ENCODE measurements at places on chromosomes 3 and 15.

- no peak for DNase-seq
Observed at GRCh38 chr3:152583963-152584362, 251.0 kb upstream of the P2RY1 start.

DNA sequence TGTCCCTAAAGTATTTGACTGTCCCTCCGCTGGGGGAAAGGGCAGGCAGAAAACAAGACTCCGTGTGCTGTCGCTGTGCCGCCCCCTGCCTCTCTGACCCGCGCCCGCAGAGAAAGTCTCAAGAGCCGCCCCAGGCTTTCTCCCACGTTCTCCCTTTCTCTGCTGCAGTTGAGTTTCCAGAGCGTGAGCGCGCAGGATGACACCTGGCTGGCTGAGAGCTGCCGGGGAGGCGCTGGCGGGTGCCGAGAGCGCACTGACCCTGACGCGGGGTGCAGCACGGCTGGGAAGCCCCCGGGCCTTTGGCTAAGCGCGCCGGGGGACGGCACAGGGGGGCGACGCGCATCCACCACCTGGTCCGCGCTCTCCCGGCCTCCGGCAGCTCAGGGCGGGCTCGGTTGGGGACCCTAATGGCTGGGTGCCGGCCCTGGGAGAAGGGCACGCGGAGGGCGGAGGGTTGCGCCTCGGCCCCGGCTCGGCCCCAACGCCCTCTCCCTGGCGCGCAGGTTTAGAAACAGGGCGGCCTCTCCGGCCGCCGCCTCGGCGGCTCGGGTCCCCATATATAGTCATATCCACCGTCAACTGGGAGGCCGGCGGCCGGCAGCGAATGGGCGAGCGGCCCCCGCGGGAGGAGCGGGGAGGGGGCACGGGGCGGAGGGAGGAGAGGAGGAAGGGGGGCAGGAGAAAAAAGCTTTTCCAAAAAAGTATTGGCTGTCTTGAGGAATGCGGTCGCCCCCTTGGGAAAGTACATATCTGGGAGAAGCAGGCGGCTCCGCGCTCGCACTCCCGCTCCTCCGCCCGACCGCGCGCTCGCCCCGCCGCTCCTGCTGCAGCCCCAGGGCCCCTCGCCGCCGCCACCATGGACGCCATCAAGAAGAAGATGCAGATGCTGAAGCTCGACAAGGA lies at the start of gene TPM1:
TPM1 (plus strand) TSS at position 774 of the 903 bp plus-strand sequence; CDS start at position 857, 83 bp downstream.
- DNase-seq: no peak

DNA sequence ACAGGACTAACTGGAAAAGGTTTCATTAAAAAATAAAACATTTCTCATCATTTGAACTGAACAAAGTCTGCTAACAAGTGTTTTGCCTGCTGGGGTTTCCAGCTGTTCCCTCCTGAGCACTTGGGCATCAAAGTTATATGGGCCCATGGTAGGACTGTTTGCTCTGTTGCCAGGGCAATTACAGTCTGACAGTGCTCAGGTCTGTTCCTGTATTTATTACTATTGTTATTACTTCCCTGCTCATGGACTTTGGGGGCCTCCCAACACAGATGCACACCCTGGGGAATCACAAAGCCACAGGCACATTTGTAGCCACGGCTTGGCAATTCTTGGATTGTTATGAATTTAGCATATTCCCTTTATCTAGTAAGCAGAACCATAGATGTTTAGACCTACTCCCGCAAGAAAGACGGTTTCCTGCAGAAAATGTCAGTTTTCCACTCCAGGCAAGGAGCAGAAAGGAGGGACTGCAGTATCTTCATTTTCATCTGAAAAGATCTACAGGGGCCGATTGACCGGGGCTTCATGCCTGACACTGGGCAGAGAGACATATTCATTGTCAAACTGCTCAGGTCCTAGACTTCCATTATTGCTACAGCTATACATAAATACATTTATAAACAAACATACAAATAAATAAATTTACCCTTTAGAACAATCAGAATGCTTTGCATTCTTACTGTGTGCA lies 580.2 kb downstream of the AGBL1 start:
- DNase-seq: no peak

DNA sequence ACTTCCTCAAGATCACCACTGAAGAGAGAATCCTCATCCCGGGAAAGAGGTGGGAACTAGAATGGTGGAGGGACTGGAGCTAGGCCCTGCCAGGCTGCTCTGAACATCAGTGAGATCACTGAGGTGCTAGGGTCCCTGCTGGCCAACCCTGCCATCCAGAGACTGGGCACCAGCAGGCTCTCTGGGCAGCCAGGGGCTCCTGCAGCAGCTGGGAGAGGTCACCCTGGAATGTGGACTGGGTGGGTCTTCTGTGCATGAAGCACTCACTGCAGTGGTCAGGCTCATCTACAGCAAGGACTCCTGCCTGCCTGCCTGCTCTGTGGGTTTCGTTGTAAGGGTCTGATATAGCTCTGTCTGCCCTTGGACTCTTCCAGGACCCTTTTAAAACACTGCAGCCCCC lies 24.9 kb downstream of the ALS2CL start:
- no peak for DNase-seq

DNA sequence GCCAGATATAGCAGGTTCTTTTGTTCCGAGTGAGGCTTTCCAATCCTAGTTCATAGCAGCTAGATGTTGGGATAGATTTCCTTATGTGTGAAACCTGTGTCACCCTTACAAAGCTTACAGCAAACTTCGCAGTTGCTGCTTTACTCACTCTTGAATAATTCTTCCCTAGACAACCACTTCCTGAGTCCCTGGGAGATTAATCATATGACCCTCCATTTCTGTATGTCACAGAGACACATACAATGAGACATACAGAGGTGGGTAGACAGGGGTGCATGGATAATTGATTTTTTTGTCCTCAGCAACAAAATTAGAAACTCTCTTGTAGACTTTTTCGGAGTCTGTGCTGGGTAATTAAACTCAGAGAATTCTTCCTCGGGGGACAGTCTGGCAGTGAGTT lies 163.2 kb downstream of the NSUN3 start:
- no peak for DNase-seq

- DNase-seq: no peak
Observed at GRCh38 chr3:52788890-52789745, 5.5 kb upstream of the ITIH3 start.

- no peak for DNase-seq
Observed at GRCh38 chr3:55197021-55197420, 269.2 kb upstream of the LRTM1 start.

- DNase-seq: no peak
Observed at GRCh38 chr3:192887701-192888100, 30.0 kb downstream of the MB21D2 start.

DNA sequence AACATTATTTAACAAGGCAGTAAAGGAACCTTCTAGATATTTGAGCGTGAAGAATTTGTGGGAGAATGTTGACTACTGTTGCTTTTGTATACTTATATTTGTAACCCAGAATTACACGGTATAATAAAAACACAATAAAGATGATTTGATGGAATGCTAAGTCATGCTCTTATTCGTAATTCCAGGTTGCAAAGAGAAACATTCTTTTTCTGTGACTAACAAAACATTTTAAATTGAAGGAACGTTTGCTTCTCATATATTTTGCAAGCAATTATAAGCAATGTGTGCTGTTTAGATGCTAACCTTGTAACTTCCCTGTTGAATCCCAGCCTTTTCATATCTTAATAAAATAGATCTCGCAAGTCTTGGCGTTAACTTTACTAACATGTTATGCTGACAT lies 124.4 kb upstream of the CGNL1 start:
- no peak for DNase-seq

DNA sequence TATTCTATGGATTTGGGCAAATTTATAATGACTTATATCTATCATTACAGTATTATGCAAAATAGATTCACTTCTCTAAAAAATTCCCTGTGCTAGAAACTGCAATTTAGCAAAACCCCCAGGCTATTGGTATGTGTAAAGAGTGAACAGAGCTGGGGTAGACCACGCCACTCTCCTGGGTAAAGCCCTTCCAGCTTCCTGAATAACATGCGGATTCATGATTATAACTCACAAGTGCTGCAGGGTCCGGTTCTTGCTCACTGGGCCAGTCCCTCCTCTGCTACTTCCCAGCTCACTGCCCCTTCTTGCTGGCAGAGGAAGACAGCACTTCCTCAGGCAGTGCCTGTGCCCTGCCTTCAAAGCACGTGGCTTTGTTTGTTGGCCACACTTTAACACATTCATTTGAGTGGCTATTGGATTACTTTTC lies 4.1 kb downstream of the CD80 start:
- DNase-seq: no peak

- DNase-seq: no peak
Observed at GRCh38 chr3:165919284-165919683, 82.1 kb upstream of the BCHE start.

DNA sequence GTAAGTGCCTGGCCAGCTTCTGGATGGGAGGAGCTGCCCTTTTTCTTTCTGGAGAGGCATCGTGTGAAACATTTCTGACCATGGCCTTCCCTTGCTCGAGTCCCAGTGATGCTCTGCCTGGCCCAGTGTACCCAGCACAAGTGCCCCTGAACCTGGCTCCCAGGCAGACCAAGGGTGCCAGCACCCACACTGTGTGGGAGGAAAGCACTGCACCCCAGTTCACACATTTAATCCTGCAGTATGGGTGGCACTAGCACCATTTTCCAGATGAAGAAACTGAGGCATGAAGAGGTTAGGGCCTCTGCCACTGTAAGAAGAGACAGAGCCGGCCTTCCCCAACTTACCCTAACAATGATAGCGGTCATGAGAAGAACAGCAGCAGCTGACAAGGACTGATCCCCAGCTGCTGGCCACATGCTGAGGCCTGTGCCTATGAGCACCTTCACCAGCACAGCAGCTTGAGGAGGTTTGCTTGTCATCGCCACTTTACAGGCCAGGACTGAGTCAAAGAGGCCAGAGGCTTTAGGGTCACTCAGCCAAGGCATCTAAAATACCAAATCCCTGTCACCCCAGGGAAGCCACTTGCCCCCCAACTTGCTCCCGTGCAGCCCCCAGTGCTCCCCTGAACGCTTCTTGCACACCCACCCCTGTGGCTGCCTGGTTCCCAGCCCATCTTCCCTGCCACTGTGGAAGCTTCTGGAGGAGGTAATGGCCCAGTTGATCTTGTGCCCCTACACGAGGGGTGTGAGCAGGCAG lies 15.0 kb downstream of the PRR23E start:
- DNase-seq: no peak

DNA sequence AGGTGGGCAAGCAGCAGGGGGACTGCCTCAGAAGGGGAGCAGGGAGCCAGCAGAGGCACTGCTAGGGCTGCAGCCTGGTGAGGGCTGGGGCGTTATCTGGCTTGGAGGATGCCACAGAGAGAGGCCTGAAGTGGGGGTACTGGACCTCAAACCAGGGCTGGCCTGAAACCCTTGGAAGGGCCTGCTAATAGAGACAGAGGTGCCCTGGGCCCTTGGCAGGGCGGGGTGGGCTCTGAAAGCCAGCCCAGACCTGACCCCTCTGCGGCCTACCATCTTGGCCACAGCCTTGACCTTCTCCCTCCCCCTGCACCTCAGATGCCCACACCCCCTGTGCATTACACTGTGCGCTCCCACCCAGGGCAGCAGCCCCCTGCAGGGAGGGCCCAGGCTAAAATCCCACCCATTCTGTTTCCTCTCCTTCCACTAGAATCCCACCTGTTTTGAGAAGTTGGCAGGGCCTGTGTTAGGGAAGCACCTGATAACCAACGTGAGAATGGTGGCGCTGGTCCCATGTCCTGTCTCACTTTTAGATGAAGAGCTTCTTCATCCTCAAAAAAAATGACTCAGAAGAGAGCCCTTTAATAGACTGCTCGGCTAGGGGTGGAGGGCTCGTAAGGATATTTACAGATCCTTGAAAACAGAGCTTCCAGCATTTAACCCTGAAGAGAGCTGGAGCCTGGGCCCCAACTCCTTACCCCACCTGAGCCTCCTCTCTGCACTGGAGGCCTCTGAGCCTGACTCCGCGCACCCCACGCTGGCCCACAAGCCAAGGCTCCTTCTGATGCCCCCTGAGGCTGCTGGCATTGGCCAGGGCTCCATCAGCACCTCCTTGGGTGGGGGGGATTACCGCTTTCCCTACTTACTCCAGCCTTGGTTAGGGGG lies 29.8 kb downstream of the LOXL1 start:
- no peak for DNase-seq

DNA sequence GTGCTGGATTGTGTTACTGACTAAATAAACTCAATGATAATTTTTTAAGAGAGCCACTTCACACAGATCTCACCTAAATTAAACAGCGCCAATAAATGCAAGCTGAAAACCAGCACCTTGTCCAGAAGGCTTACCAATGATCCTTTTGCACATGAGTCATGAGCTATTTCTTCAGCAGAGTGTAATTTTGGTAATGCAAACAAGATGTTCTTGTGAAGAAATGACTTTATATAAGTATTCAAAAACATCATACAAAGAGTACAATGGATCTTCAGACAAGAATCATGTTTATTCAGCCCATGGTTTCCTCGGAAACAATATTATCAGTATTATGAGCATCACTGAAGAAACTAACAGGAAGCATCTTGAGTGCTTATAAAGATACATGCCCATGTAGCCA lies 263.8 kb upstream of the UBE2E2 start:
- DNase-seq: no peak

DNA sequence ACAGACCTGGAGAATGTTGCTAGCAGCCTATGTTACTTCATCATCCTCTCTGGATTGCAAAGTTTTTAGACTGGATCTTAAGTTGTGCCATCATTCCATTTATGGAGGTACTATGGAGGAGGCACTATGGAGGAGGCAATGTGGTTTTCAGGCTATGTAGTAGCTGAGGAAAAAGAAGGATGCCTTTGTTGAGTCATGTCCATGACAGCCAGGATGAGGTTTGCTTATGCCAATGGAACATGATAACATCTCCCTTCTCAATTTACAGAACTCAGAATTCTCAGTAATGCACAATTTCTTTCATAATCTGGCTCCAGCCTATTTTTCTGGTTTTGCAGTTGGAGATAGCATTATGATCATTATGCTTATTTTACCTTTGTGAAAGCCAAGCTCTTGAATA lies 65.9 kb upstream of the TMEM108 start:
- DNase-seq: no peak

- DNase-seq: no peak
Observed at GRCh38 chr3:179414804-179415203, 36.5 kb downstream of the GNB4 start.

GRCh38 chr3:60301142-60301541 lies 950.1 kb downstream of the FHIT start:
- DNase-seq: no peak

DNA sequence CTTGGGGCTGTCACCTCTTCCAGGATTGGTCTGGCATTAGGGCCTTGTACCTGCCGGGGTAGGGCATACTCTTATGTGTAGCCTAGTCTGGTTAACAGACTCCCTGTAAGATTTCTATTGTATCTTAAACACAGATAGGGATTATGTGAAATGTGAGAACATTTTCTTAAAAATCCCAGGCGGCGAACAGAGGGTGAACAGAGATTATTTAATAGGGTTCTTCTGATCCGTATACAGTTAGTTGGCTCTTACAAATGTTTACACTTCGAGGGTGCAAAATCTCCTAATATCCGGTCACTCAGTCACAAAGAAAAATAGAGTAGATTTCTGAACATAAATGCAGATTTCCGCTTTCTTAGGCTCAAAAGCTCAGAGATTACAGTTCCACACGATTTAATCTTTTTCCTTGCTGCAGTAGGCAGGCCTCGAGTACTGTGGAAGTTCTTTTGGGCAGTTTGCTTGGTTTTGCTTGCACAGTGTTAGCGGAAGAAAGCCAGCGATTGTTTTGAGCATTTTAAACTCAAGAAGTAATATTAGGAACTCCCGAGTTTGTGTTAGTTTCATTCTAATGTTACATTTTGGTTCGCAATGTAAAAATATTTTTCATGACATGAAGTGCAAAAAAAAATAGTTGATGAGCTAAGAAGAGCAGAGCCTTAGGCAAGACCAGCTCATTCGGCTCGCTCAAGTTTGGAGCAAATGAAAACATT lies 993 bp downstream of the PLCL2 start:
- no peak for DNase-seq
